Right renal pelvis (tissue), 4 donors: ENCODE measurements at places on chromosomes 1 and 21. TPM values are rescaled to one million over a fixed set of nuclear protein-coding genes. Genes with fewer than 3 reads are reported as not detected.

CTBS gene
- 32.0 TPM for polyA plus RNA-seq

DNA sequence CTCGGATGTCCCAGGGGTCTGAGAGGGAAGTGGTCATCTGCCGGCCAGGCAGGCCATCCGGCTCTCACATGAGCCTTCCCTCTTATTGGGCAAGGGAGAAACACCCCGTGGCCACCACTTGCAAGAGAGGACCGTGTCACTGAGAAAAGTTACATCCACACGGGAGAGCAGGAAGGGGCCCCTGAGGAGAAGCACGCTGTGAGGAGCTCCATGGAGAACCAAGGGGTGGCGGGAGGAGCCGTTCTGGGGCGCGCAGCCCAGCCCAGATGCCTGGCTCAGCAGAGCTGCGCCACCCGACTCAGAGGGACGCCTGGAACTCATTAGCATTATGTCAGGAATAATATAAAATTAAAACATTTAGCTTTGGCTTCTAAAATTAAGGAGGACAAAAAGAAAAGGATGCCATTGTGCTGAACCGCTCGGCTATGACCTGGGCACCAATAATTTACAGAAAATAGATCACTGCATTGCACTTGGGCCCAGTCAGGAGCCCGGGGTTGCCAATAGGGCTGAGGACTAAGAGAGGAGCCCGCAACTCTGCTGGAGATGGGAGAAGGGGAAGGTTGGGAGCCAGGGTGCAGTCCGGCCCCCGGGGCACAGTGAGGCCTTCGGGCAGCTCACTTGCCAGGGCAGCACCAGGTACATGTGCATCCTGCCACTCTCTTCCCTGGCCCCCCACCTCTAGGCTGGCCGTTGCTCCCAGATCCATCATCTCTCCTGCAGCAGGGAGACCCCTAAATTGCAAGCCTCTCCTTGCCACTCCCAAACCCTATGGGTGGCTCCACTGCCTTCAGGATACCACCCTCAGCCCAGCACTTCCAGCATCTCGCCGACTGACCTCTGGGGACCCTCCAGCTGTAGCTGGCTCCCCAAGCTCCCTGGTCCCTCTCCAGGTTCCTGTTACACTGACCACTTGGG is 84.8 kb downstream of the DMRTB1 start:
- no peak for DNase-seq

GRCh38 chr1:219433001-219433400 is 179.9 kb downstream of the ZC3H11B start:
- no peak for DNase-seq

RPTN gene
- not detected for polyA plus RNA-seq

SPATA46 gene
- polyA plus RNA-seq, result 1.6 TPM

ELAPOR1 gene
- 2.2 TPM for polyA plus RNA-seq

DNA sequence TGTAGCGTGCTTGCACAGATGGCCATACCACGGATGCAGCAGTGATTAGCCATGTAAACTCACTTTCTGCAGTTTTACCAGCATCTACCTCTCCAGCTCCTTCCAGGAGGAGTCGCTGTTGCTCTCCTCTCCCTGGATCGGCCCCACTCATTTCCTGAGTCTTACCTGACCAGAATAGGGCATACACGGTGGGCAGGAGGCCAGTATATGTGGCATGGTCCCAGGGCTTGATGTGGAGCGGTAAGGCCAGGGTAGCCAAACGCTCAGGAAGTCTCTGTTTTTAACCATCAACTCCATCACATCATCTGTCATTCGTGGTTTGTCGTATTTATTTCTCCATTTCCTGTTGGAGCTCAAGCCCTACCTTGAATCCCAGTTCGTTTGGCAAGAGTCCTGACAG is 163.4 kb upstream of the USP24 start:
- peak; percentile 32 for DNase-seq

DNA sequence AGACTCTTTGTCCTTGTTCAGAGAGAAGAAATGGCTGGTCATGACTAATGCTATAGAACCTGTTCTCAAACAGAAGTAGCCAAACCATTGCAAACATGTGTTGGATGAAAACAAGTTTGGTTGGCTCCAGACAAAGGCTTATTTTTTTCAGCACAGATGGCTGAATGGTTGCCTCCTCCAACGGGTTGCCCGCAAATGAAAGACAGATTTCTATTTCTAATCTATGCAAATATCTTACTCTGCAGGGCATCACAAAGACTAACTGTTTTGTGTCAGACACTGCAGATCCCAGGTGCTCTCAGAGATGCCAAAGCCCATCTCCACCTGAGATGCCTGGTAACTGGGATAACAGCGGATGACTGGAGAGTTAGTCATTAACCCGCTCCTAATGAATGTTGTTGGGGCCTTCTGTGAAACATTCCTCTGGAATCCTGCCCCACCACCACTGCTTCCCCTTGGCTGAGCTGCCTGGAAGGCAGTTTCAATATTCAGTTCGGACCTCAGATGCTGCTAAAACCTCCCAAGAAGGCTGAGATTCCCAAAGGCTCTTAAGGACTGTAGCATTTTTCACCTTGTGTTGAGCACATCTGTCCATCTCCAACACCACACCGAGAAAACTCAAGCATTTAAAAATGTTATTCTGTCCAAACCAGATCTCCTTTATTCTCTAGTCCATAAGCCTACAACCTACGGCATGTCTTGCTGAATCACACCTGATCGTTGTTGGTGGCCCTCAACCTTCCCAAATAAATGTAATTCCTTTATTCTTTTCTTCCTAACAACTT is 104.4 kb downstream of the PTPN14 start:
- DNase-seq, result no peak

CRYBG2 gene
- polyA plus RNA-seq, result 1.6 TPM

GRCh38 chr1:10659218-10659617 is 137.2 kb downstream of the CASZ1 start:
- no peak for DNase-seq

DNA sequence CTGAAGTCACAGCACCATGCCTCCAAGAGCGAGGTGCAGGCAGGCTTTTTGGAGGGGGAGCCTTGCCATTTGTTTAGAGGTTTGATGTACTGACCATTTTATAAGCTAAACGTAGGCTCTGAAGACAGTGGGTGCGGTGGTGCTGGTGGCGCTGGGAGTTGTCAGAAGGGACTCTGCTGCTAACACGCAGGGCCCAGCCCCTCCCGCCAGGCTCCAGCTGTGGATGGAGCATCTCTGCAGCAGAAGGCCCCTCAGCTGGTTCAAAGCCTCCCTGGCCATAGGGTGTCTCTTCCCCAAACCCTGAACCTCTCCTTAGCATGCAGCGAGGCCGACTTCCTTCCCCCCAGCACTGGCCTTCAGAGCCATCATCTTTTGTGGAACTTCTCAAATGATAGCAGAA is 105.3 kb downstream of the AJAP1 start:
- no peak for DNase-seq

PTAFR gene
- polyA plus RNA-seq, result 3.0 TPM

CLCA4 gene
- not detected for polyA plus RNA-seq

- DNase-seq, result peak; percentile 49
Observed at GRCh38 chr1:9494936-9495758, 44.1 kb upstream of the SLC25A33 start.
